Activated CD4-positive, alpha-beta T cell treated with anti-CD3 and anti-CD28 coated beads, Interleukin-2, amount 50 U/mL, for 16 hours (primary cell): ENCODE measurements at places on chromosomes 4 and X.

GRCh38 chr4:1356181-1356998 is 9.4 kb downstream of the UVSSA start:
- peak; percentile 29 for DNase-seq

DNA sequence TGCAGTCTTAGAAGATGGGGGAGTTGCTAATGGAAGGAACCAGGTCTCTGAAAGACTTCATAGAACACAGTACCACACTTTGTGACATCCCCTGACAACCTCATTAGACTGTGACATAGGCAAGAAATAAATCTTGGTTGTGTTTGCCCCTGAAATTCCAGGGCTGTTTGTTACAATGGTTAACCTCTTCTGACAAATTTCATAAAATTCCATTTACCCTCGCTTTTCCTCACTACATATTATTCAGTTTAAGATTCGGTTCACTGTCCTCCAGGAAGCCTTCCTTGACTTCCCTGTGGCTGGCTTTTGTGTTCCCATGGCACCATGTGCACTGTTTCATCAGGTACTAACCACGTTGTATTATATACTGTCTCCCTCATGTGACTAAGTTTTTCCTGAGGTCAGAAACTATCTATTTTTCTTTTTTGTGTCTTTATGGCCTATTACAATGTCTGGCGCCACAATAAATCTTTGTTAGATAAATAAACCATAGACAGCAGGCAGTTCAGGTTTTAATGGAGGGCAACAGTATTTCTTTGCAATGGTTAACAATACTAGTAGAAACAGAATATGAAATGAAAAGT is 54.2 kb downstream of the ATXN3L start:
- no peak for DNase-seq

DNA sequence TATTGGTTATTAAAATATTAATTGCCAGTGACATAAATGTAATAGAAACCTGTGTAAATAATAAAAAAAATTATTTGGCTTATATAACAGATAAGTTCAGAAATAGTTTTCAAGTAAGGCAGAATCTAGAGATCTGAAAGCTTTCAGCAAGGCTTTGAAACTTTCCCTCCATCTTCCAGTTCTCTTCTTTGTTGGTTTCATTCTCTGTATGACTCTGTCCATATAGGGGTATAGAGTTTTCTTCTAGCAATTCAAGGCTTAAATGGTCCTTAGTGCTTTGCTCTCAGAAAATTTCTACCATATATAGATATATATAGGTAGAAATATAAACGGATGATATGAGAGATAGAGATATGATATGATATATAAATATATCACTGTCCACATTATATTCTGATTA is 160.5 kb upstream of the GABRA2 start:
- DNase-seq, result no peak

GRCh38 chr4:150782311-150782710 is 200.4 kb downstream of the MAB21L2 start:
- DNase-seq, result no peak

DNA sequence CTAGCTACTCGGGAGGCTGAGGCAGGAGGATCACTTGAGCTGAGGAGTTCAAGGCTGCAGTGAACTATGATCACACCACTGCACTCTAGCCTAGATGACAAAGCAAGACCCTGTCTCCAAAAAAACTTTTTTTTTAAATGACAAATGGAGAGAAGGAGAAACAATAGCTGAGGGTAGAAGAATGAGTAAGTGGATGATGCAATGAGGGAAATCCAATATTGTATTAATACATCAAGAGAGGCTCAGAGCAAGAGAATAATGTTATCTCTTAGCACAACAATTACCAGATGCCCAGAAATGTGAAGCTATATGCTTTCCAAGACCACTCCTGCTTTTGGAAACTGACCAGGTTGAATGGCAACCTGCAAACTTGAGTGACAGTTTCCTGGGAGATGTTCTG is 19.9 kb upstream of the GPR173 start:
- DNase-seq, result no peak

DNA sequence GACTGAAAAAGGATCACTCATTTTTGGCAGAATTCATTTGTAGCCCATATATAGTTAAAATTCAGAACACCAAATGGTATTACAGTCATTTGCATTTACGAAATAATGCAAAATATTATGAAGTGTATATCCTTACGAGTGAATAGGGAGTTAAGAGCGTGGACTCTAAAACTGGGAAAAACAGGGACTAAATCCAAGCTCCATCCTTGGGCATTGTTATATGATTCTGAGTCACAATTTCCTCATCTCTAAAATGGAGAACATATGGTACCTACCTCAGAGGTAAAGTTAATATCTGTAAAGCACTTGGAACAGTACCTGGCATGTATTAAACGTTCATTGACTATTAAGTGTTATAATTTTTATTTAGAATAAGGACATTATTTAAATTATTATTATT is 106.3 kb downstream of the ZAR1 start:
- no peak for DNase-seq

- DNase-seq, result no peak
These were observed 490.3 kb upstream of the PABPC4L start for GRCh38 chr4:134691915-134692314.

- DNase-seq, result peak; percentile 12
These were observed 868 bp downstream of the PLS3 start for GRCh38 chrX:115561605-115562479.

GRCh38 chr4:185774845-185775680 is 36.9 kb downstream of the SORBS2 start:
- no peak for DNase-seq

- DNase-seq, result no peak
These were observed 58.6 kb downstream of the AREG start for GRCh38 chr4:74503580-74503979.

DNA sequence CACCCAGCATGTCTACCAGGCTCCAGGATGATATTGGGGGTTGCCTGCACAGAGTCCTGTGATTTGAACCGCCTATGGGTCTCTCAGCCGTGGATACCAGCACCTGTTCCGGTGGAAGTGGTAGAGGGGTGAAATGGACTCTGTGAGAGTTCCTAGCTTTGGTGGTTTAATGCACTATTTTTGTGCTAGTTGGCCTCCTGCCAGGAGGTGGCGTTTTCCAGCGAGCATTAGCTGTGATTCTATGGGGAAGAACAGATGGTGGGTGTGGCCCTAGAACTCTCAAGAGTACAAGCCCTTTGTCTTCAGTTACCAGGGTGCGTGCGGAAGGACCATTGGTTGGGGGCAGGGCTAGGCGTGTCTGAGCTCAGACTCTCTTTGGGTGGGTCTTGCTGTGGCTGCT is 316.9 kb upstream of the AMOT start:
- no peak for DNase-seq

DNA sequence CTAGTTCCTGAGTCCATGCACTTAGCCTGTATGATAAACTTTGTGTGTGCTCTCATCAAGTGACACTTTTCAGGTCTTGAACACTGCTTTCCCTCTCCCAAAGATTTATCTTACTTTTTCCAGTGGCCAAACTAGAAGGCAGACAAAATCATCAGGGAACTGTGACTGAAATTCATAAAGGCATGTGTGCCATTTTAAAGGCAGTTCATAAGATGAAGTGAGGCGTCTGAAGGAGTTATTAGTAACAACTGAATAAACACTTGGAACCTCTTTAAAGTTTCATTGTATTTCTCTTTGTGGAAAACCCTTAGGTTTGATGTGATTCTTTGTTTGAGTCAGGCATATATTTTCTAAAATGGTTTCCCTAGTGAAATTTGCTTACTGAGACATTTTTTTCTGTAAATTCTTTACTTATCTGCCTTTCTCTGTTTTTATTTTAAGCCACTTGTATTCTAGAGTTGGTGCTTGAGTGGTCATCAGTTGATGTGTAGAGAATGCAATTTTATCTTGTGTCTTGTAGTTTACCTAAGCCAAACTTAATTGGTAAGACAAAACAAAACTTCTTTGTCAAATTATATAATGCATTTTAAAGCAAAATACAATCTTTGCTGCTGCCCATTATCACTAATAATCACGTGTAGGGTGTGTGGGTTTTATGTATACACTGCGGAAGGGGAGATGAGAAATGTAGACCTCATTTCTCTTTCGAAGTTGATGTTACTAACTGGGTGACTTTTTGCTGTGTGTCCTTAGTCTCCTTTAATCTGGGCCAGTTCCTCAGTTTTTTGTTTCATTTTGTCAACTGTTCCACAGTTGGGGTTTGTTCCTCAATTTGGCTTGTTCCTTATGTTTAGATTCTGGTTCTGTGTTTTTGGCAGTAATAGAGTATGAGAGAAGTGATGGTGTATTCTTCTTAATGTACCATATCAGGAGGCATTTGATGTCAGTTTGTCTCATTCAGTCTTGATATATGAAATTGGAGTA is 56.8 kb downstream of the RBPJ start:
- DNase-seq, result no peak

DNA sequence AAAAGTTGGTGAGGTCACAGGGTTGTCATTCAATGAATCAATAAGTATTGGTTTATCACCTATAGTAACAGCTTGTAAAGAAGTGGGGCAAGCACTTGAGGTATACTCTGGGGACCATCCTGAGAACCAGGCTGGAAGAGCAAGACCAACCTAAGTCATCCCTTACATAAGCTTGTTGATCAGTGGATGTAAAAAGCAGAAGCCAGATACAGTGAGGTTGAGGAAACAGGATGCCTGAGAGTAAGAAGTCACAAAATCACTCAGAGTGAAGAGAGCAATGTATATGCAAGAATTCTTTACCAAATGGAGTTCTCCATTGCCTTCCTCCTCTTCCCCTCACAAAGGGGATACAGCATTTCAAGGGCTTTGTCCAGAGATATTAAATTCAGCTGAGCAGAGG is 76.3 kb upstream of the PACRGL start:
- no peak for DNase-seq

- DNase-seq, result no peak
These were observed 258.5 kb upstream of the GIMD1 start for GRCh38 chr4:106627051-106627450.

DNA sequence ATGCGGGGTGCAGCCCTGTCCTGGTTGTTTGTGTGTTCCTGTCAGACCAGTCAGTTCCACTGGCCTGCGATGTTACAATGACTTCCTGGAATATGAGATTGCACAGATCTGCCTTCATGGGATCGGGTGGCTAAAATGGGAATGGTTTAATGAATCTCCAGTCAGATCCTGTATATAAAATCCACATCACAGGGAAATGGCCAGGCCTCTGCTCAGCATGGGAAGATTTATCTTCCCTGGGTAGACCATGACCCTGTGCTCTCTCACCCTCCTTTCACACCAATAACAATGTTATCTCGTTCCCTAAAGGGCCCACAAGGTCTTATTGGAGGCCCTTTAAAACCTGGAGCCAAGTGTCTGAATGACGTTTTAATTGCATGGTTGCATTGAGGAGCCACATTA is 307.4 kb downstream of the RAB28 start:
- no peak for DNase-seq

DNA sequence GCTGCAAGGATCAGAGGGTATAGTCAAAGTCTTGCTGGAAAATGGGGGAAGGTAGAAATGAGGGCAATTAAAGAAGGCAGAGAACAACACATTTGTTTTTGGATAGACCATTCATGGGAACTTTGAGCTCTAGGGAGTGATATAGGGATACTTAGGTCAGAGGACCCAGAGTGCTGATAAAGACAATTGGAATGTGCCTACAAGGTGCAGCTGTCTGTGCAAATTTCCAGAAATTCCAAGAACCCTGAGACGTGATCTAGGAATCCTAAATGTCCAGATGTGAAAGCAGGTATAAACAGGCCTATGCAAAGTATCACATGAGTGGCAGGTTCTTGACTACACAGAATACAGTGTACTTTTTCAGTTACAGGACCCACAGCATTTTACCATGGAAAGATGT is 24.2 kb downstream of the FNIP2 start:
- DNase-seq, result no peak

GRCh38 chr4:40275065-40275730 is 59.9 kb upstream of the CHRNA9 start:
- no peak for DNase-seq

DNA sequence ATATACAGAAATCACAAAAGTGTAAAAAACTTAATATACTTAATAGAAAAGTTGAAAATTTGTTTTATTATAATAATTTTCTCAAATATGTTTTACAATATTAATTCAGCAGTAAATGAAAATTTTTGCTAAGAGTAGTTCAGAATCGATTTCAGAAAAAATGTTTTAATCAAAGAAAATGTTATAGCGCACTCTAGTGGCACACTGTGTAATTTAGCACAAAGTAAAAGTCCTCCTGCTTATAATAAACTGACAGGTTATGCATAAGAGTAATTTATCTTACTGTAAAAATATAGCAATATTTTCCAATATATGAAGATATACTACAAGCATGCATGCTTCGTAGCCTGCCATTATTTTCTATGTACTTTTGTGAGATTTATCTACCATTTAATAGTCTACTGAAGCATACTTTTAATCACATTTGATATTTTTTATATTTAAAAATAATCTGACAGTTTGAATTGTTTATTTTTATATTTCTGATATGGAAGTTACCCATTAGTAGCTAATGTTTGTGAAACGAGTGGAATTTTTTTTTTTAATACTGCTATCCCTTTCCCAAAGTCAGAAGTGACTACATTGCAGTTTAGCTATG is 217.9 kb upstream of the KLHL4 start:
- peak; percentile 15 for DNase-seq

DNA sequence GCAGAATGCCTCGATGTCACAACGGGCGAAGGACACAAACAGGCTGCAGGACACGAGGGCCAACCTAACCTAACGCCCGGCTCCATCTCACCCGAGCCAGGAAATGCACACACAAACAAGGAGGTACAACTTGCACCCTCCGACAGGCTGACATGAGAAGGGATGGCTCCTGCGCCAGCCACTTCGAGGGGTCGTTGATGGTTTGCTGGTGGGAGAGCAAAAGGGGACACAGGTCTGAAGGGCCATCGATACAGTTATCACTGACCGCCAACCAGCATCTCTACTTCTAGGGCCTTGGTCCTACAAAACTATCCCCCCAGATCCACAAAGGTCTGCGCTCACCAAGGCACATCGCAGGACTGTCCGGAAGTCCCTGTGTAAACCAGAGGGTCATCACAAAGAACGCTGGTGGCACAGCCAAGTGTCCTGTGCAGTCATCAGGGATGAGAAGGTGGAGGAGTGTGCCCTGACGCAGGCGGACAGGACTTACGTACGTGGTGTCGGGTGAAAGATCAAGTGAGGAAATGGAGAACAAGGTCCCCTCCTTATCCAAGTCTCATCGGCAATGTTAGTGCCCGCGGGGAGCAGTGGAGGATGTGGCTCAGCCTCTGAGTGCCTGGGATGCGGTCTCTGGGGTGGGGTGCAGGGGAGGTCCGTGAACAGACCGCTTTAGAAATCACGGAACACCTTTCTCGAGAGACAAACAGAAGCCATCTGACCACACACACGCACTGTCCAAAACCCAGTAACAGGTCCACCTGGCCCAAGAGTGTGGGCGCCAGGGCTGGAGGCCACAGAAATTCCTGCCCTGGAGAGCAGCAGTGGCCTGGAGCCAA is 7.0 kb downstream of the MXD4 start:
- DNase-seq, result no peak

DNA sequence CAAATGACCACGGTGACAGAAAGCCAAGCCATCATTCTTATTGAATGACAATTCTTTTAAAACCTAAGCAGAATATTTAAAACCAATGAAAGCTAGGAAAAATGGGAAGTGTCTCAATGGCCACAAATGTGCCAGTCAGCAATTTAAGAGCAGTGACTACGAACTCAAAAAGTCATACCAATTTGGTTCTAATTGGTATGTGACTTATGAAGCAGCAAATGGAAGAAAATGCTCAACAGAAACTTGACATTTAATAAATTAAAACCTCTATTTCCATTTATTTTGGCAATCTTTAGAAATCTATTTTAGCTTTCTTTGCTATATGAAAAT is 25.7 kb upstream of the BCLAF3 start:
- no peak for DNase-seq
